CD4-positive, alpha-beta T cell treated with Interleukin-21 for 1 hour (primary cell): ENCODE measurements at places on chromosomes 2 and 18.

DNA sequence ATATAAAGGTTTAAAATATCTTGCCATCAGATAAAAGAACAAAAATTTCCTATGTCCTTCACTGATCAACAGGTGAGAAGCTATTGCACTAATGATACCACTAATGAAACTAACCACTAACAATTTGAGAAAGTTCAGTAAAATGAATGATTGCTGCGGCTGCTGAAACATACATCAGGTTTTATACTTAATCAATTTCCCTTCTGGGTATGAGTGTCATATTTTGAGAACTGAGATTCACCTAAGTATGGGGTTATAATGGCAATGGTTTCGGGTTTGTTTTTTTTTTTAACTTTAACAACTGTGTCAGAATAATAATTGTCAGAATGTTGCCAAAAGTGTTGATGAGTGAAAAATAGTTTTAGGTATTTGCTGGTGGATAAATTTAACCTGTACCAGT lies 151.3 kb upstream of the SLC39A10 start:
- DNase-seq, result no peak

DNA sequence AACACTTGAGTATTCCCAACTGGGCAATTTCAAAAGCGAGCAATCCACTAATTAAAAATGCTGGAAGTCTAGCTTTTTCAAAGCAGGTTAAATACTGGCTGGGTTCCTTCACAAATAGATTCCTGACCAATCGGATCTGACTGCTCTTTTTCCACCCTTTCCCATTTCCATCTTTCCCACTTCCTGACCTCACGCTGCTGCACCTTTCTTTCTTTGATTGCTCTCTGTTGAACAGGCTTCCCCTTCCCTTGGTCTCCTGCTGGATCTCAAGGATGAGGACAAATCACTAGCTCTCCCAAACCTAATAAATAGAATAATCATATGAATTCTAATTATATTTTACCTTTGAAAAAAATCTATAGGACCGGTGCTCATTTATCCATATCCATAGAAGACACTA lies 121.2 kb downstream of the TCF4 start:
- DNase-seq, result no peak

DNA sequence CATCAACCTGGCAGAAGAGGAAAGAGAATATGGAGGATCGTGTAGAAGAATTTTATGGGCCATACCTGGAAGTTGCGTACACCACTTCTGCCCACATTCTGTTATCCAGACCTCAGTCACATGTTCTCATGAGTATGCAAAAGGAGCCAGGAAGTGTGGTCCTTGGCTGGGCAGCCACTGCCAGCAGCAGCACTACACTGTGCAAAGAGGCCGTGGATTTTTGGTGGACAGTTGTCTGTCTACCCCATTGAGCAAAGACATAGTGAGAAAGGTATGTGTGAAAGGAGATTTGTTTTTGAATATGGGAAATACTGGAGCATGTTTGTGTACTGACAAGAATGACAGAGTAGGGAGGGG lies 68.1 kb downstream of the SDC1 start:
- no peak for DNase-seq

DNA sequence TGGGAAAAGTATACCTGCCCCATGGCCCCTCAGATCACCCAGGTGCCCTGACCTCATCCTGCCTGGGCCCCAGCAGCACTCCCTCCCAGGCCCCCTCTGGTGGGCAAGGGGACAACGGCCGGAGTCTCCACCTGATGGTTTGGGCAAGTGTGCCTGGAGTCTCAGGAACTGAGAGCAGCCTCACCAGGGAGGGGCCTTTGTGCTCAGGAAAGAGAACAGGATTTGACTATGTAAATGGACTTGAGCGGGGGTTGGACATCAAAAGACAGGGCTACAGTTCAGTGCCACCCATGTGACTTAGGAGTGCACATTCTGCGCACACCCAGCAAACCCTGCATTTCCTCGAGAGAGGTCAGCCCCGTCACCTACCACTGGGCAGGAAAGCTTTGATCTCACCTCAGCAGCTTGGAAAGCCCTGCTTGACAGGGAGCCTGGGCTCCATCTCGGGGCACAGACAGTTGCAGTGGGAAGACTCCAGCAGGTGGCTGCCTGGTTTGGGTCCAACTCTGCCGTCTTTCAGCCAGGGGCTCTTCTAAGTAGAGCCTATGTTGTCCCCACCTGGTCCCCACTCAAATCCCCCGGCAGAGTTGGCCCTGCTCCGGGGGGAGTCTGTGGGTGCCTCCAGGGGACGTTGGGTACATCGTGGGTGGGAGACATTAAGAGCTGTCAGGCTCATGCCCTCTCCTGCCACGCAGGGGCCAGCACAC lies 3.3 kb downstream of the INPP5D start:
- DNase-seq, result no peak

DNA sequence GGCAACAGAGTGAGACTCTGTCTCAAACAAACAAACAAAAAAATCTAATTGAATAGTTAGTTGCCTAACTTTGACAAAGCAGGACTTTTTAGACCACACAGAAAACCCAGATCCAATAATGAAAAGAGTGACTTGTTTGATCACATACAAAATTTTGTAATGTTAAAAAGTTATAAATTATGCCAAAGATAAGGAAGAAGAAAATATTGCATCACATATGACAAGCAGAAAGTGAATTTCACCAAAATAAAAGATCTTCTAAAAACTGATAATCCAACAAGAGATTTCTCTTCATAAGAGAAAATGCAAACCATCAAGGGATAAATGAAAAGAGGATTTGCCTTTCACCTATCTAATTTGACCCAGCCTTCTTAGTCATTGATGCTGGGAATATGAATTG lies 2.8 kb upstream of the RMP24 start:
- DNase-seq, result no peak

- no peak for DNase-seq
Observed at GRCh38 chr2:222998459-222998858, 53.5 kb upstream of the KCNE4 start.

- DNase-seq, result no peak
Observed at GRCh38 chr2:158202161-158202815, 100.6 kb downstream of the UPP2 start.
